HFFc6 (cell line): ENCODE measurements at places on chromosomes 3 and 15. TPM values are rescaled to one million over a fixed set of nuclear protein-coding genes. Genes with fewer than 3 reads are reported as not detected.

The TPRG1 gene
- total RNA-seq, result not detected in 3 replicates

The NR1I2 gene
- not detected in 3 replicates for total RNA-seq

DNA sequence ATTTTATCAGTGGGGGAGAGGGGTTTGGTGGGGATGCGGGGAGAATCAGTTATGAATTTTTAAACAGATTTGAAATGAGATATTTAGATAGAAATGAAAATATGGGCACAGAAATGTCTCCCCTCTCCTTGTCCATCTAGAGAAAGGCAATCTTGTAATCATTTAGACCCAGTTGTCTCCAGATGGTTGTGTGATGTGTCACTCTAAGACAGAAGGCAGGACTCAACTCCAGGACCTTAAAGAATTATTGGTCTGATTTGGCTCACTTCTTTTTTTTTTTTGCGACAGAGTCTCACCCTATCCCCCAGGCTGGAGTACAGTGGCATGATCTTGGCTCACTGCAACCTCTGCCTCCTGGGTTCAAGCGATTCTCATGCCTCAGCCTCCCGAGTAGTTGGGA, 77.2 kb downstream of the EOMES start:
- DNase-seq, result no peak
- H3K4me1 ChIP-seq, result peaks cover 24% of the 10 kb centered on the region
- H3K36me3 ChIP-seq, result no peaks in the 10 kb centered on the region
- H3K27me3 ChIP-seq, result no peaks in the 10 kb centered on the region; the same call in 1 of the 2 replicates
- H3K4me3 ChIP-seq, result no peak overlapping the region

- no peak overlapping the region for H3K4me3 ChIP-seq
- H3K27ac ChIP-seq, result no peak overlapping the region
- H3K27me3 ChIP-seq, result no peaks in the 10 kb centered on the region; the same call in 1 of the 2 replicates
- H3K36me3 ChIP-seq, result peaks cover 15% of the 10 kb centered on the region; the same call in 1 of the 2 replicates
- H3K4me1 ChIP-seq, result peaks cover 9% of the 10 kb centered on the region; the same call in 1 of the 2 replicates
- DNase-seq, result no peak
Observed at GRCh38 chr15:43325039-43325684, 5.2 kb downstream of the LCMT2 start.

DNA sequence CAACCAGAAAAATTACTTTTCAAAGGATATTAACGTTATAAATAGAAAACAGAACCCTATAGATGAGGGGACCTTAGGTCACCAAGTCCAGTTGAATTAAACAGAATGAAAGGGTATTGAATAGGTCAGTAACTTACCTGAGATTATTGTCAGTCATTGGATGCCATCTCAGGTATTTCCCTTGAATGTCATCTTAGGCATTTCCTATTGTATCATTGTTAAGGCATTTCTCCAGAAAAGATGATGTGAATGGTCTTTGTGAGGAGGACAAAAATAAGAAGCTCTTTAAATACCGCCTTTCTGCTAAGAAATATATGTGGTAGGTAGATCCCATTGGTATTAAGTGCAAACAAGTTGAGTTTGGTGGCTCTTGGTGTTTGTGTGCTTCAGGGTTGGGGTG, 55.6 kb downstream of the CHD2 start:
- no peak overlapping the region for H3K4me3 ChIP-seq
- peaks cover 3% of the 10 kb centered on the region for H3K27me3 ChIP-seq
- no peak for DNase-seq
- no peak overlapping the region for H3K27ac ChIP-seq
- H3K36me3 ChIP-seq, result peaks cover 67% of the 10 kb centered on the region
- H3K4me1 ChIP-seq, result peaks cover 20% of the 10 kb centered on the region; the same call in 1 of the 2 replicates

- H3K27me3 ChIP-seq, result no peaks in the 10 kb centered on the region; the same call in 1 of the 2 replicates
- H3K36me3 ChIP-seq, result peaks cover 15% of the 10 kb centered on the region
- H3K27ac ChIP-seq, result peak overlapping the region; percentile 70
Observed at GRCh38 chr3:146035366-146035765, 125.6 kb downstream of the PLOD2 start.

The ISLR gene
- 1.7 to 4.9 TPM (median 4.9 TPM) in 3 replicates for total RNA-seq
